Breast epithelium (tissue), 4 donors: ENCODE measurements at places on chromosomes 2 and 18. TPM values are rescaled to one million over a fixed set of nuclear protein-coding genes. Genes with fewer than 3 reads are reported as not detected.

MYL12A gene
- total RNA-seq: 495 TPM

CDH19 gene
- 12.9 TPM for total RNA-seq

GRCh38 chr18:61322265-61322873, 10.9 kb upstream of the CDH20 start:
- DNase-seq: no peak

ING5 gene
- 45.6 TPM for total RNA-seq

TDRD15 gene
- total RNA-seq: 0.59 TPM

- peak; percentile 48 for DNase-seq
Observed at GRCh38 chr18:79983253-79983652, 5.1 kb downstream of the TXNL4A start.

PLGLB1 gene
- total RNA-seq: 8.8 TPM

- DNase-seq: no peak
Observed at GRCh38 chr2:120254178-120254577, 1.5 kb downstream of the RALB start.

GRCh38 chr2:240981280-240981679, 17.1 kb upstream of the SNED1 start:
- no peak for DNase-seq

DNA sequence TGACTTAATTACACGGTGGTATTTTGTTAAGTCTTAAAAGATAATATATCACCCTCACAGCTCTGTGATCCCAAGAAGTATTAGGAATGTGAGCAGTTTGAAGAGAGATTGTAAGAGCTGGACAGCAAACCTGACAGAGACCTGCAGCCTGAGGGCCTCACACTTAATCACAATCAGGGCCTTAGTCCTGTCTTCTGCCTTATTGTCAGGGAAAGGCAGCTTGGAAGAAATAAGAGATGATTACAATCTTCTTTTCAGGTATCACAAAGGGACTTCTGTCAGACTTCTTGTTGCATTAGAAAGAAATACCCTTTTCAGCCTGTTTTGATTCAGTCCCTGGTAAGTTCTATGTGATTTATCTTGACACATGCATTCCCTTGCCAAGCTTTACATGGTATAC, 1433.8 kb upstream of the SLC39A10 start:
- no peak for DNase-seq

DNA sequence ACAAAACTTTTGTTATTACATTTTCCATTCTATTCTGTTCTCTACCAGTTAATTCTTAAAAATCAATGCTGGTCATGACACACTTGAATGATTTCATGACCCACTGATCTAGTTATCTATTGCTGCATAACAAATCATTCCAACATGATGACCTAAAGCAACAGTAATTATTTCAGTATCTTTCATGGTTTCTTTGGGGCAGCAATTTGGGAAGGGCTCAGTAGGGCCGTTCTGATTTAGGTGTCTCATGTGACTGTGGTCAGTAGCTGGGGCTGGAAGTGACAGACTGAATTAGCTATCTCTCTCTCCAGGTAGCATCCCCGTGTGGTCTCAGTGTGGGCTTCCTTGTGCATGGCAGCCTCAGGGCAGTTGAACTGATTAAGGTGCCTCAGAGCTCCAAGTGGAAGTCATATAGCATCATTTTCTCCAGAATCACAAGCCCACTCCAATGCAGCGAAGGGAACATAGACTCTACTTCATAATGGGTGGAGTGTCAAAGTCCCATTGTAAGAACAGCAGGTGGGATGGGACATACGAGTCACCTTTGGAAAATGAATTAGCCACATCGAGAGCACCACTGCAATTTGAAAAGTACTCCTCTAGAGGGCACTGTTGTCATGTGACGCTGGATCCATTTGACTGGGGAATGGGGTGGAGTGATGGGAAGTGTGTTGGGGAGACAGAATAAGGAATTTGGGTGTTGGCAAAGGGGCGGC, 39.1 kb upstream of the FAM136A start:
- no peak for DNase-seq

GRCh38 chr2:165927353-165927752, 26.2 kb downstream of the TTC21B start:
- no peak for DNase-seq

TMEM214 gene
- total RNA-seq: 41.1 TPM

RGPD3 gene
- 1.6 TPM for total RNA-seq

- no peak for DNase-seq
Observed at GRCh38 chr2:79993144-79993543, 311.4 kb downstream of the LRRTM1 start.

GRCh38 chr18:62634458-62634857, 80.9 kb upstream of the PHLPP1 start:
- DNase-seq: no peak

DNA sequence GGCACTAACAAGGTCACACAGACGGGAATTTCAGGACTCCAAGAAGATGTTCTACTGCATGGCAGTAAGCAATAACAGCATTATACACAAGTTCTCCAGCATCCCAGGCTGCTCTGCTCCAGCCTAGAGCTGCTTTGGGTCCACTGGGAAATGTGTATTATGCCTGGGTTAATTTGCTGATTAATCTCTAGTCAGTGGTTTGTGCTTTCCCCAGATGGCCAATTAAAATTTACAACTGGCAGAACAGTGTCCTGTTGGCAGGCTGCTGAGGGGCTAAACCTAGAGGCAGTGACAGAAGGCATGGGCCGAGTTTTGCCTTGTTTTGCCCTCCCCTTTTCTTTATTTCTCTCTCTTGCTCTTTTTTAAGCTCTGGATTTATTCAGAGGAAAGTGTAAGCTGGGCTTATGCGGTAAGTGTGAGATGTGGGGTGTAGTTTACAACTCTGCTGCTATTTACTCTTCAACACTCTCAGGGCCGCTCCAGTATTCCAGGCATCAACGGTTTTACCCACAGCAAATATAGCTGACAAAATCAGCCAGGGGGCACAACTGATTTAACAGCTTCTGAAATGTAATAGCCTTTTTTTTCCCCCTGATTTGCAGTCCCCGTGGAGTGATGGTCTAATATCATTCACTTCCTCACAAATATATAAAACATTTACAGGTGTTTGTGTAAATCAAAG, 348.0 kb downstream of the GPD2 start:
- no peak for DNase-seq

OTOS gene
- total RNA-seq: not detected

GRCh38 chr2:120661551-120661950, 74.1 kb upstream of the GLI2 start:
- DNase-seq: no peak

DNA sequence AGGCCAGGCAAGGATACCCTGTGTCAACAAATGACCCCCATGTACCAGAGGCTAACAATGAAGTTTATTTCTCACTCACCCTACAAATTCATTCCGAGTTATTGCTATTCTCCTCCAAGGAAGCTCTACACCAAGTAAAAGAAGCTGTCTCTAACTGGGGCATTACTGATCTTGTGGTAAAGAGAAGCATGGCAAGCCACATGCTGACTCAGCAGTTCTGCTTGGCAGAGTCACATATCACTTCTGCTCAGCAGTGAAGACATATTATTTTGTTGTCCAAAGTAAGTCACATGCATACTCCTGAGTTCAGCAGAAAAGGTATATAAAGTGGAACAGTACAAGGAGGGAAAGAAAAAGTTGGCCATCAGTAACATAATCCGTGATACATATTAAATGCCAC, 315.8 kb downstream of the GULP1 start:
- DNase-seq: no peak

- DNase-seq: no peak
Observed at GRCh38 chr2:237310515-237311114, 103.3 kb downstream of the COL6A3 start.

DNA sequence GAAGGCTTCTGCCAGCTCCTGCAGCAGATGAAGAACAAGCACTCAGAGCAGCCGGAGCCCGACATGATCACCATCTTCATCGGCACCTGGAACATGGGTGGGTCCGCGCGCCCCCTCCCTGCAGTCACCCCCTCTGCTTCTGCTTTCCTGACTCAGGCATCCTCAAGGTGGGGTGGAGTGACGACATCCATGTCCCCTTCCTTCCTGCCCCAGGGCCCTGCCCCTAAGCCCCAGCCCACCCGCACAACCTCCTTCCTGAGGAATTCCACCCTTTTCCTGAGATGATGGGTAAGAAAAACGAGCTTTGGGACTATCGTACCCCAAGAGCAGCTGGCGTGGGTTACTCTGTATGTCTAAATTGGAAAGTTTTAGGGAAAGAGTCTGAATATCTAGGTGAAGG, 89.7 kb upstream of the ATG16L1 start:
- DNase-seq: no peak

IL36A gene
- total RNA-seq: not detected

C1QL2 gene
- total RNA-seq: not detected

DNA sequence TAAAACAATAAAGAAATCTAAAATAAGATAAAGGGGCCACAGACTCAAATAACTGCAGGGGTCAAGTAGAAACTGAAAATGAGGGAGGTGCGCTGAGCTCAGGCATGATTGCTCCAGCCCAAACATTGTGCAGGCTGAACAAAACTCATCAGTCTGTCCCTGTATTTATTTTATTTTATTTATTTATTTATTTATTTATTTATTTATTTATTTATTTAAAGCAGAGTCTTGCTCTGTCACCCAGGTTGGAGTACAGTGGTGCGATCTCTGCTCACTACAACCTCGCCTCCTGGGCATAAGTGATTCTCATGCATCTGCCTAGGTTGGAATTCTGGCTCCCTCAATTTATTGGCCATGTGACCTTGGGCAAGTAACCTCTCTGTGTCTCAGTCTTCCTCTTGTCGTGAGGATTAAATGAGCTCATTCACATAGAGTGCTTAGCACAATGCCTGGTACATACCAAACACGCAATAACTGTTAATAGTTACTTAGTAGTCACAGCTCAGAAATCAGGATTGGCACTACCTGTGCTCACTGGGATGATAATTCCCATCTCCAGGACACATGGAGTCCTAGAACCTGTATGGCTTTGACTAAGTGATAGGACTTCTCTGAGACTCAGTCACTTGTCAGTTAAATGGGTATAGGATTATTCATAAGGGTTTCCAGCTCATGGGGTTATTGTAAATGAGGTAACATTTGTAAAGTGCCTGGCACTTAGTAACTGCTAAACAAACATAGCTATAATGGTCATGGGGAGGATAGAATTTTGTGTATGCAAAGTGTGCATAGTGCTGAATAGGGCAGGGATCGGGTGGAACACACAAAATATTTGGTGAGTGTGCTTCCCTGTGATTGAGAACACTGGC, 6.0 kb downstream of the SPEG start:
- no peak for DNase-seq

C18orf54 gene
- total RNA-seq: 2.1 TPM

ARHGAP15 gene
- 13.4 TPM for total RNA-seq

CRYGC gene
- total RNA-seq: not detected

DNA sequence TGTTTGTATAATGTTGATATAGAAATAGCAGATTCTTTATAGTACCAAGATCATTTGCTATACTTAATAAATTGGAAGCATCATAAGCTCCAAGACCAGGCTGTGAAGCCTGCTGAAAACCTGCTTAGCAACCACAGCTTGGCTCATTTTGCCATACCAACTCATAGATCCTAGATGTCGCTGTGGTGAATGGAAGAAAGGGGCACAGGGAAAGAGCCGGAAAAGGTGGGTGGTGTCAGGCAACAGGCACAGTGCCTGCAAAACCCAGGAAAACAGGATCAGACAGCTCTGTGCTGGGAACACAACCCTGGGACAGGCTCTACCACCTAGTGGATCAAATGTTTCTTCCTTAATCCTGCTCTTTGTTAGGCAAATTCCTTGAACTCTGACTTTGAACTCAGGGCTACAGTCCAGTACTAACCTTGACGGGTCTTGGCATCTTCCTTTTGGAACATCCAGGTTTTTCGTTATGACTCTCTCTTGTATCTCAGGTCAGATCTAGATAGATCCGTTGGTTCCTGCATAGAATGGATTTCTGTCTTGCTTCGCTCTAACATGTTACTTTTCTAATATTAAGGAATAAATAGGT, 31.6 kb downstream of the TWSG1 start:
- peak; percentile 74 for DNase-seq

- DNase-seq: no peak
Observed at GRCh38 chr2:233519787-233520611, 46.6 kb downstream of the USP40 start.

GRCh38 chr2:180677200-180677599, 303.2 kb upstream of the UBE2E3 start:
- no peak for DNase-seq

DNA sequence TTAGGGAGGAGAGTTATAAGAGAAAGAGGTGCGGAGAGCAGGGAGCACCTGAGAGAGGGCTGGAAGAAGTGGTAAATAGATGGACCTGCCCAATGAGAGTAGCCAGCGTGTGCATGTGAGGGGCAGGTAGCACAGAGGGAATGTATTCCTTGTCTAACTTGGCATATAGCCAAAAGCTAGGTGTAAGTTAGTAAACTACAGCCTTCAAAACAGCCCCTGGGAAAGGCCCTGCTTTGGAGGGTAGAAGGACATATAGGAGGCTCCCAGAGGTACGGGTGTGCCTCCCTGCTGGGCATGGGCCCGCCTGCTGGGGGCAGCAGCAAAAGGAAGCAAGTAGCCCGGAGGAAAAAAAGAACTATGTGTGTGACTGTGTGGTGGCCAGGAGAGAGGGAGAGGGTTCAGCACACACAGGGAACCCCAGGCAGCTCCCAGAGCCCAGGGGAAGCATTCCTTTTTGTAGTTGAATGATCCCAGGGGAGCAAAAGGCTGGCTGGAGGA, 48.0 kb downstream of the TCF7L1 start:
- no peak for DNase-seq

CHCHD5 gene
- 19.5 TPM for total RNA-seq

DNA sequence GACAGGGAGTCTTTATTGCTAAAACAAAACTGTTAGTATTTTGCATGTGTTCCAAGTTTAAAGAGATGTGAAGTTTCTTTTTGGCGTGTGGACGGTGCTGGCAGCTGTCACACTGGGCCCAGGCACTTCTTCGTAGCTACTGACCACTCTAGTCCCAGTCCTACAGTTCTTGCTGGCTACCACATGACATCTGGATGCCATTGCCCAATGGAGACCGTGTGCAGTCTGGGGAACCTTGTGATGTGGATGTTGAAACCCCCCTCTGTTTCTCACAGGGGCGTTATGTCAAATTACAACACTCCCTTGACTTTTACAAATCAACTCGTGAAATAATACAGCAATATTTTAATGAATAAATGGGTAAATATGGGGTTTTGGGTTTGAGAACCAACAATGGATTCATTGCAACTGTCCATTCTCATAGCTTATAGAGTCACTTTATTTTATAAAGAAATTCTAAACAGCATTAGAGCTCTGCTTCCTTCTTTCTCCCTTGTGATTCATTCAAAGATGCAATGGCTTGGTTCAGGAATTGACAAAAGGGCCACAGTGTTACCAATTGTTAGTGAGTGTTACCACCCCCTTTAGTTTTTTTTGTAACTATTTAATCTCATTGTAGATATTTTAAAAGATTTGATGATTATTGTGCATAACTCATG, 1.2 kb downstream of the GPD2 start:
- DNase-seq: no peak

DNA sequence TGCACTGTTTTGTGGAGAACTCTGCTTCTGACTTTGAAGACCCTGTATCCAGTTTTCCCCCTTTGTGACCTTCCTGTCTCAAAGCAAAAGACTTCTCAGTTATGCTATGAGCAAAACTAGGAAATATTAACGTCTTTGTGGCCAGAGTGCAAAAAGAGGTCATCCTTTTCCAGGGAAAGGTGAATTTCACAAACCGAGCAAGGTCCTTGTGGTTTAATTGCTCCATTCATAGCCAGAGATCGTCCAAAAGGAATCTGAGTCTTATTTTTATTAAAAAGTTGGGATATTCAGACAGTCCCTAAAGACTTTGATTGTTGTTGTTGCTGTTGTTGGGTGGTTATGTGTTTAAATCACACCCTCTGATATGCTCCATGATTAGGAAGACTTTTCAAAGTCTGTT, 77.4 kb downstream of the NAB1 start:
- DNase-seq: no peak

GRCh38 chr2:165796819-165797530, 2.9 kb upstream of the GALNT3 start:
- DNase-seq: no peak

GRCh38 chr2:222833410-222833809, 27.4 kb upstream of the ACSL3 start:
- DNase-seq: no peak
